Left renal cortex interstitium (tissue), 4 donors: ENCODE measurements at places on chromosomes 4 and X. TPM values are rescaled to one million over a fixed set of nuclear protein-coding genes. Genes with fewer than 3 reads are reported as not detected.

DNASE1L1 gene
- polyA plus RNA-seq: 14.7 TPM

GRCh38 chr4:110184140-110184790 is 14.2 kb downstream of the ELOVL6 start:
- no peak for DNase-seq

DNA sequence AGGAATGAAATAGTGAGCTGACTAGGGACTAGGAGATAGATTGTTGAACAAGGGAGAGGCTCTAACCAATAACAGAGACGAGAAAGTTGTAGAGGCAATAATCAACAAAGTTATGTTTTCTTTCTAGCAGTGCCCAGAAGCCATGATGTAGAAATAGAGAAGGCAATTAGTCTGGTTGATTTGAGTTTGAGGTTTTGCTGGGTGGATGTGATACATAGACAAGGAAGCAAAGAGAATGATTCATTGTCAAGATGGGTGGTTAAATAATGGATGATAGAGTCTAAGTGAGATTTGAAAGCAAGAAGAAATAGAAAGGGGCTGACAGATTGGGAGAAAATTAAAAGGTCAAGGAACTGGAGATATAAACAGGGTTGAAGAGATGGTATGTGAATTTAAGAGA is 11.2 kb downstream of the RBM41 start:
- DNase-seq: no peak

DNA sequence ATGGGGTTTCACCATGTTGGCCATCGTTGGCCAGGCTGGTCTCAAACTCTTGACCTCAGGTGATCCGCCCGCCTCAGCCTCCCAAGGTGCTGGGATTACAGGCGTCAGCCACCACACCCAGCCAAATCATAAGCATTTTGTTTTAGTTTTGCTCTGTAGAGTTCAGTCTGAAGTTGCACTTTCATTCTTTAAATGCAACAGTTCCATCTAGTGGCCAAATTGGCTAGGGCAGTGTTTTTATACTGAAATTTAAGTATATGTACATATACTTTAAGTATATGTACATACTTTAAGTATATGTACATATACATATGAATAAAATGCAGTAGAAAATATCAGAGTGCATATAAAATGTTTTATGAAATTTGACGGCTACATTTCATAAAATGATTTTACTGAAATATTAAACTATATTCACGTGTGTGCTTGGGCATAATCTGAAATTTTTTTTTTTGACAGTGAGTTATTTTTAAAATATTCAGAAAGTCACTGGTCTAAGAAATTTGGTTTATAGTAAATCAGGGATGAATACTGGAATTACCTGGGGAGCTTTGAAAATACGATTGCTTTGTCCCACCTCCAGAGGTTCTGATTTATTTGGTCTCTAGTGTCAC is 145.5 kb downstream of the NWD2 start:
- DNase-seq: peak; percentile 22

MCUB gene
- 9.9 TPM for polyA plus RNA-seq
